ENCODE measurements at places on chromosomes 13 and 19.

DNA sequence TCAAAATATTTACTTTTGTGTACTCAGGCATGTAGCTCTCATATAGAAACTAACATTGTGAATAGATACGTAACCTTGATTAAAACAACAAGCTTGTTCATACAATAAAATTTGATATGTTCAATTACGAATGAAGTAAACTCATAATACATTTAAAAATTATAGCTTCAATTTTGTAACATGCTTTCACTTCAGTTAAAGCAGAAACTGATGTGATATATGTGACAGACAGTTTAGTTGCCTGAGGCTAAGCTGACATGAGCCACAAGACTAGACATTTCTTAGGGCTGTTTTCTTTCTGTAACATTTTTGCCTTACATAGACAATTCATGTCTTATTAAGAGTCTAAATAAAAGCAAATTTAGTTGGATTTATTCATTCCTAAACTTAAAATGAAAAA is 526.0 kb downstream of the PCDH9 start:
- DNase-seq = no peak

- DNase-seq = peak; percentile 47
These were observed 31.6 kb downstream of the SYT3 start for GRCh38 chr19:50607874-50608785.

GRCh38 chr19:2015608-2015950 is at the start of gene BTBD2:
TSS of gene BTBD2 (minus strand) at chr19:2015714. CDS start at chr19:2015703, 11 bp downstream.
- no peak for DNase-seq

DNA sequence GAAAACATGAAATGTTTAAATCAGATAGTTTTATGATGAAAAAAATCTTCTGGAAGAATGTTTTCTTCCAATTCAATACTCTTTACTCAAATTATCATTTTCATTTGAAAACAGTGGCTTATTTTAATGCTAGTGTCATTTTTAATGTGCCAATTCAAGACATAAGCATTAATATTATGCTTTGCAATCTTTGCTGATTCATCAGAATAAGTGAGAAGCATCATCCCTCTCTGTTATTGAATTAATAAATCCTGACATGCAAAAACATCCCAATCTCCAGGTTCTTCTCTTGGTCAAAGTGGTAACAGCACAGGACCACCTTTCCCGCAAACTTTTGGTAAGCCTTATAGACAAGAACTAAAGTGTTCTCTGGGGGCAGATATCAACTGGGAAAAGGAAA is 3.8 kb downstream of the INTS6 start:
- no peak for DNase-seq

Data from naive thymus-derived CD8-positive, alpha-beta T cell (primary cell).